ENCODE measurements at places on chromosomes 13 and 19.

GRCh38 chr13:25225970-25226369 lies 53.9 kb upstream of the AMER2 start:
- no peak for DNase-seq

- DNase-seq, result no peak
These were observed 16.0 kb downstream of the ZNF582 start for GRCh38 chr19:56377105-56377924.

DNA sequence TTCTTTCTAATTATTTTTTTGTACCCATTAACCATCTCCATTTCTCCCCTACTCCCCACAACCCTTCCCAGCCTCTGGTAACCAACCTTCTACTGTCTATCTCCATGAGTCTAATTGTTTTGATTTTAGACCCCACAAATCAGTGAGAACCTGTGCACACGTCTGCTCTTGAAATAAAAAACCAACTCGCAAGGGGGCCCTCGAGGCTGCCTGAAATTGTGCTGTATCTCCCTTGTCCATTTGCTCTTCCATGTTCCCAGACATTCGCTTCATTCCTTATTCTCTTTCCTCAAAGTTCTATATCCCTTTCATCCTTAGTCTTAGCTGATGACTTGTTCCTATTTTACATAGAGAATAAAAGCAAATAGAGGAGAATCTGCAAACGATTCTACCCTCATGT lies 95.0 kb downstream of the GPC5 start:
- DNase-seq, result no peak

- DNase-seq, result no peak
These were observed 1.2 kb upstream of the SLAIN1 start for GRCh38 chr13:77696006-77696878.

DNA sequence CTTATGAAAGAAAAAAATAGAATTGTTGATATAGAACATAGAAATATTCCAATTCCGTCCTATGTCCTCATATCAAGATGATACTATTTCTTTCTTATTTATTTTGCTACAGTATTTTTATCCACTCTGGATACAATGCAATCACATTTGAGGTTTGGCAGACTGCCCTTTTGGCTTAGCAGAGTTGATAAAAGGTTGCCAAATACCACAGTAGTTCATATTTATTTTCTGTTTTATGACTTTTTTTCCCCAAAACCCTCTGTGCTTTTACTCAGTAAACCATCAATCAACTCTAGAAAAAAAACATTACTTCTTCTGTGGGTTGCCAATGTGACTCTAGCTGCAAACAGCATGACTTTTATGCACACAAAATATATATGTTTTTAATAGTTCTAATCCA lies 424.5 kb downstream of the PCDH9 start:
- DNase-seq, result no peak

DNA sequence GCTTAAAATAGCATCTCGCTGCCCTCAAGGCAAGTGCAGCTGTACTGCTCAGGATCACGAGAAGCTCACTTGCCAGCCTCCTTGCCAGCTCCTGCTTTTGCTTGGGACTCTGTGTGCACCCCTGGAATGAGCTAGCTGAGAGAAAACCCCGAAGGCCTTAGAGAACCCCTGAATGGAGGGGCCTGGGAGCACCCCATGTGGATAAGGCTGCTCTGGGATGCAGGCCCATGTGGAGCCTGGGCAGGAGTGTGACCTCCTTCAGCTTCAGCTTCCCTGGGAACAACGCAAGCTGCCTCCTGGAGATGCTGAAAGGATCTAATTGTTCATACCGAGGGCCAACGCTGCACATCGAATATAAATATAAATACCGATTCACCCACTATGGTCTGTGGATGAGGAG lies 109.2 kb downstream of the HSPH1 start:
- DNase-seq, result no peak

GRCh38 chr19:6042776-6043726 lies 65.1 kb upstream of the RANBP3 start:
- no peak for DNase-seq

DNA sequence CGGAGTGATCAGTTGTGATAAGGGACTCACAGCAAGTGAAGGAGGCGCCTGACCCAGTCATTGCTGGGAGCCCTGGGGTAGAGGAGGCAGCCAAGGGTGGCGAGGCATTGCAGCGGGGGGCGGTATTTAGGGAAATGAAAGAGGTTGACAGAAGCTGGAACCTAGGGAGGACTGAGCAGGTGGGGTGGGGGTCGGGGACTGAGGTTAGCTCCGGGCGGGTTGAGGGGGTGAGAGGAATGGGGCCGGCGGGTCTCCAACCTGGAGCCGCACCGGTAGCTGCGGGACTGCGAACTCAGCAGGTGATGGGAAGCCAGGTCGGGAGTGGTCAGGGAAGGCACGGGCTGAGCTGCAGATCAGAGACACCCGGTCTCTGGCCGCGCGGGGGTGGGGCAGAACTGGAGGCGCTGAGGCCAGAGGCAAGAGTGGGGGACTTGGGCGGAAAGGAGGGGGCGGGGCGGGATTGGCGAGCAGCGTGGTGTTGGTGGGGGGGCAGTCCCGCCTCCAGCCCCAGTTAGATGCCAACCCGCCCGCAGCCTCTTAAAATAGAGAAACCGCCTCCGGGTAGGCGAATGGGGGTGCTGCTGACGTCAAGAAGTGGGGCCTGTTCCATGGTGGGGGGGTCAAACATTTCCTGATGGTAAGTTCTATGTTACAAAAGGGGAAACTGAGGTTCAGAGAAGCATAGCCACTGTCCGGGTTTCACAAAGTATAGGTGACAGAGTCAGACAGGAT lies 1.5 kb downstream of the MAST3 start:
- no peak for DNase-seq

DNA sequence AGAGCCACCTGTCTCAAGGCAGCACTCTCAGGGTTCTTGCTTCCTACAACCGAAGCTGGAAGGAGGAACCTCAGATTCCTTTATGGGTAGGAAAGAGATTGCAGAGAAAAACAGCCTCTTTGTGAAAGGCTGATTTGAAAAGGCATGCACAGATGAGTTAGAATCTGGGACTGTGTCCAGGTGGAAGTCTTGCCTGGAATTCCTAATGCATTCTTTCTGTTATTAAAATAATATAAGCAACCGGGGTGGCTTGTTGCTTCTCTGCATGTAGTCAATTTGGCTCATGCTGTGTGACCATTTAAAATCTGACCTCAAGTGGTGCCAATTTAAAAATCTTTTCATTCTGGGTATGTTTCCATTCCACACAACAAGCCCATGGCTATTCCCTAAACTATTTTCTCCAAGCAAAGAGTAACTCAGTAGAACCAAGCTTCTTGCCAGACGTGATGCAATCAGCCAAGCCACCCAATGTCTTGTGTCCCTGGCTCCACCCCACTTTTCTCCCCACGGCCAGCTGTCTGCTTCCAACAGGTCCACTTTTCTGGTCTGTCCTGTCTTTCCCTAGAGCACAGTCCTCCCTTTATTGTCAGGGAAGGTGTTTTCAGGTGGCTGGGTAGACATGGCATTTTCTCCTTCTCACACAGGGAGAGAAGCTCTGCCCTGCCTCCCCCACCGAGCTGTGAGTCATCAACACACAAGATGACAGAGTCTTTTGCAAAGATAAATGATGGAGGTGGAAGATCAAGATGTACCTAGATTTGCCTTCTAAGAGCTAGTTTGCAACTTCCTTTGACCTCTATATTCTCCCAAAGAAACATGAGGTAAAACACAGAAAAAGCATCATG lies 394.3 kb downstream of the FOXO1 start:
- no peak for DNase-seq

DNA sequence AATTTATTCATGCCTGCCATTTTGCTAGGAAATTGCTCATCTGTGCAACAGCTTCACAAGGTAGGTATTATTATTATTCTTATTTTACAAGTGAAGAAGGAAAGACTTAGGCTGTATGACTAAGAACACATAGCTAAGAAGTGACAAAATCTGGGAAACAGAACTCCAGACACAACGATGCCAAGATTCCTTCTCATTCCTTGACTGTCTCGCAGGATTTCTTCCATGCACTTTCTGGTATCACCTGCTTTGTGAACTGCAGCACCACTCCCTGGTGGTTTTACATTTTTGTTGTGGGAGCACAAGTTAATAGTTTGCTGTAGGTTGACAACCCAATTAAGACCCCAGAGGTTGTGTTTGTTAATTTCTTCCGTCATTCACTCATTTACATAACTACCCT lies 188.5 kb downstream of the LACC1 start:
- DNase-seq, result no peak

Measured in NCI-H2081 treated with DMSO at 0.1 percent for 48 hours (cell line).